ENCODE measurements at places on chromosomes 16 and 17. TPM values are rescaled to one million over a fixed set of nuclear protein-coding genes. Genes with fewer than 3 reads are reported as not detected.
A peak's percentile ranks its signal among the peaks of the same experiment; 100 is the strongest.

Gene HBA2
- total RNA-seq = not detected

Gene PIRT
- total RNA-seq = 0.32 TPM

Gene TBC1D3B
- total RNA-seq = 37.3 TPM

Gene TBC1D3H
- total RNA-seq = 0.37 TPM

Gene ATP2A3
- total RNA-seq = 97.8 TPM

Gene WNT9B
- total RNA-seq = not detected

Gene CYB5D1
- 9.2 TPM for total RNA-seq

Gene TLK2
- 61.5 TPM for total RNA-seq

- H3K36me3 ChIP-seq = no peaks in the 10 kb centered on the region
- no peaks in the 10 kb centered on the region for H3K4me1 ChIP-seq
- no peak overlapping the region for H3K4me3 ChIP-seq
- H3K27ac ChIP-seq = no peak overlapping the region
- H3K27me3 ChIP-seq = no peaks in the 10 kb centered on the region
Observed at GRCh38 chr16:10362077-10362863, 23.6 kb upstream of the ATF7IP2 start.

- DNase-seq = no peak
- H3K36me3 ChIP-seq = no peaks in the 10 kb centered on the region
Observed at GRCh38 chr16:69276148-69277115, 34.7 kb upstream of the VPS4A start.

DNA sequence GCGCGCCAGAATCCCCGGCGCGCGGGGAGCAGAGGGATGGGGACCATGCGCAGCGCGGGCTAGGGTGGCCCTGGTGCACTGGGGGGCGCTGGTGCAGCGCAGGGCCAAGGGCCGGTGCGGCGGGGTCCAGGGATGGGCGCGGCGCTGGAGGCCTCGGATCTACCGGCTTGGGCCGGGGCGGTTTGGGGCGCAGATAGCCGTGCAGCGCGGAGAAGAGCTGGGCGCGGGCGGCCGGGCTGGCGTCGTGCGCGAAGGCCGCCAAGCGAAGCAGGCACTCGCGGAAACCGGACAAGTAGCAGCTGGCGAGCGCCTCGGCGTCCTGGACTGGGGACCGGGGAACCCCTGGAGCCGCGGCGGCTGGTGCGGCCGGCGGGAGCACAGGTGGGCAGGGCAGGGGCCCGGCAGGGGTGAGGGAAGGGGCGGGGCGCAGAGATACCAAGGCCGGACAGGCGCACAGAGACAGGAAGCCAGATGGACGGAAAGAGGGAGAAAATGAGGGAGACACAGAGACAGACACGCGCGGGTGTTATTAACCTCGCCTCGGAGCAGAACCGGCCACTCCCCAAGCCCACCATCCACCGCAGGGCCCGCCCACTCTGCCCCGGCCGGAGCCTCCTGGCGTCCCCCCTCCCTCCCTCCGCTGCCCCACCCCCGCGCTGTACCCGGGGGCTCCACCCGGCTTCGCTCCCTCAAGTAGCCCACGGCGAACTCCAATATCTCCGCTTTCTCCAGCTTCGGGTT is 2.1 kb downstream of the HES7 start:
- DNase-seq = peak; percentile 75
- peaks cover 31% of the 10 kb centered on the region for H3K4me1 ChIP-seq
- H3K27ac ChIP-seq = no peak overlapping the region
- no peaks in the 10 kb centered on the region for H3K36me3 ChIP-seq
- H3K27me3 ChIP-seq = peaks cover 60% of the 10 kb centered on the region
- peak overlapping the region; percentile 95 for H3K4me3 ChIP-seq

GRCh38 chr16:79134300-79134699 is 466.2 kb downstream of the MAF start:
- H3K4me3 ChIP-seq = no peak overlapping the region
- H3K27me3 ChIP-seq = no peaks in the 10 kb centered on the region
- H3K4me1 ChIP-seq = no peaks in the 10 kb centered on the region
- DNase-seq = no peak
- no peak overlapping the region for H3K27ac ChIP-seq

- H3K27ac ChIP-seq = no peak overlapping the region
- no peak for DNase-seq
- H3K4me3 ChIP-seq = no peak overlapping the region
Observed at GRCh38 chr17:65514082-65514481, 47.4 kb downstream of the AXIN2 start.

DNA sequence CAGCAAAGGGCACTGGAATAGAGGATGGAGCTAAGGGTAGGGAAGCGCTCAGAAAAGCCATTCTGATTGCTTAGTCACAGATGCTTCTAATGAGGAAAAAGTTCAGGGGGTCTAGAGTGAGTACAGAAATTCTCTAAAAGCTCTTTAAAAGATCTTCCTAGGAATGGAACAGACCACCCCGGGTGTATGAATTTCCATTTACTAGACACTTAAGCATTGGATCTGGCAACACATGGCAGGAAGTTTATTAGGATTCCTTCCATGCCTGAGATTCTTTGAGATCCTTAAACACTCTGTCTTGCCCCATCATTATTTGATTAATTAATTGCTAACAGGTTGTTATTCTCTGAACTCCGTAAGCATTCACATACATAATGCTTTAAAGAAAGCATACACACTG is 8.5 kb downstream of the KRTAP9-7 start:
- no peak for DNase-seq
- H3K27me3 ChIP-seq = no peaks in the 10 kb centered on the region

GRCh38 chr16:67666559-67667452 is at the start of the genes C16orf86 and ENKD1:
C16orf86 (plus strand) TSS chr16:67666814; CDS start chr16:67666971, 157 bp downstream.
ENKD1 (minus strand) TSS chr16:67666750; CDS start chr16:67666442, 308 bp downstream.
- DNase-seq = peak; percentile 93
- peak within 1 kb of the TSS; percentile 92 for H3K4me3 ChIP-seq
- H3K36me3 ChIP-seq = no peaks in the 10 kb centered on the region
- H3K27me3 ChIP-seq = peaks cover 25% of the 10 kb centered on the region
- peak within 1 kb of the TSS; percentile 96 for H3K27ac ChIP-seq

GRCh38 chr17:69320210-69320907 is 6.6 kb downstream of the ABCA5 start:
- H3K36me3 ChIP-seq = no peaks in the 10 kb centered on the region
- no peak for DNase-seq
- H3K4me3 ChIP-seq = peak overlapping the region; percentile 30
- no peak overlapping the region for H3K27ac ChIP-seq
- H3K4me1 ChIP-seq = peaks cover 50% of the 10 kb centered on the region

GRCh38 chr17:42405963-42406495 is 17.0 kb downstream of the CAVIN1 start:
- peaks cover 5% of the 10 kb centered on the region for H3K27me3 ChIP-seq
- DNase-seq = peak; percentile 90
- no peak overlapping the region for H3K27ac ChIP-seq
- H3K4me3 ChIP-seq = no peak overlapping the region
- no peaks in the 10 kb centered on the region for H3K36me3 ChIP-seq

DNA sequence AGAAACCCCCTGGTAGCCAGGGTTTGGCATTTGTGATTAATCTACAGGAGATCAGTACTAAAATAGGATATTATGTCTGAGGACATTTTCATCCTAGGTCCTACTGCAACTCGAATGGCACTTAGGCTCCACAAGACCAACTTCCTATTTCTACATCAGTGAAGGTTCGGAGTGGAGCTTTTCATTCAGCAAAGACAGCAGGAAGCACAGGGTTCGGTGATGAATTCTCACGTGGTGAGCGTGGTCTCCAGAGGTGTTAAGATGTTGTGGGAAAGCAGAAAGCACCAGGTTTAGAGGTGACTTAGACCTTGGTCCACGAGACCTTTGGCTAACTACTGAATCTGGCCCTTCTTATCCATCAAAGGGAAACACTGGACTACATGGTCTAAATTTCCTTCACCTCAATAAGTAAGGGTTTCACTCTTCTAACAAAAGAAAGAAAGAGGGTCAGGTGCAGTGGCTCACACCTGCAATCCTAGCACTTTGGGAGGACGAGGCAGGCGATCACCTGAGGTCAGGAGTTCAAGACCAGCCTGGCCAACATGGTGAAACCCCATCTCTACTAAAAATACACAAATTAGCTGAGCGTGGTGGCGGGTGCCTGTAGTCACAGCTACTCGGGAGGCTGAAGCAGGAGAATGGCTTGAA is 13.9 kb upstream of the HELZ start:
- no peak for DNase-seq
- H3K27ac ChIP-seq = no peak overlapping the region
- H3K36me3 ChIP-seq = no peaks in the 10 kb centered on the region

DNA sequence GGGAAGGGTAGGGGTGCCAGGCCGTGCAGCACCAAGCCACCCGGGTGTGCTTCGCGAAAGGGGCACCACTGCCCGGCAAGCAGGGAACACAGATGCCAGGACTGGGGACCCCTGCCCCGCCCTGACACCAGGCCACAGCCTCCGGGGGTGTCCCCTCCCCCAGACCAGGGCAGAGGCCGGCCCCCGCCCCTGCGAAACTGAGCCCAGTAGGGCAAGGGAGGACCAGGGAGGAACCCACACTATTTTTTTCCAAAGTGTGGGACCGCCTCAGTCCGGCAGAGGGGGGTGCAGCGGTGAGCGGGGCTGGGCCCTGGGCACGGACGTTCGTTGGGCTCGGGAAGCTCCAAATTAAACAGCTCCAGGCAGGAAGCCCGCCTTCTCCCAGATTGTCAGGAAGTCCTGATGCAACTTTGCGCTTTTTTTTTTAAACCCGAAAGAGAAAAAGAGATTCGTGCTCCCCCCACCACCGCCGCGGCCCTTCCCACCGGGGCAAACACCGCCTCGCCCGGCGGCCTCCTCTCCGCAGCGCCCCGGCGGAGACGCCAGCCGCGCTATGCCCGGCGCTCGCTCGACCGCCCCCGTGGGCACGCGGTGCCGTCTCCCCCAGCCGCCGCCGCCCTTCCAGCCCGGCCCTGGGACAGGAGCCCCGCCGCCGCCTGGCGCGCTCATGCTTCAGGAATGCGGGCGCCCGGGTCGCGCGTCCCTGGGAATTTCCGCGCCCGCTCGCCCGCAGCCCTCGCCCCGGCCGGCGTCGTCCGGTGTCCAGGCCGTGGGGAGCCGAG is 755 bp downstream of the PIEZO1 start:
- peaks cover 10% of the 10 kb centered on the region for H3K27me3 ChIP-seq
- H3K4me1 ChIP-seq = peaks cover 14% of the 10 kb centered on the region
- peak overlapping the region; percentile 61 for H3K4me3 ChIP-seq
- H3K27ac ChIP-seq = no peak overlapping the region

- peaks cover 6% of the 10 kb centered on the region for H3K4me1 ChIP-seq
- DNase-seq = no peak
- no peaks in the 10 kb centered on the region for H3K36me3 ChIP-seq
- H3K27ac ChIP-seq = no peak overlapping the region
- H3K4me3 ChIP-seq = no peak overlapping the region
Observed at GRCh38 chr17:7018331-7018964, 4.4 kb upstream of the BCL6B start.

- no peak for DNase-seq
- H3K4me1 ChIP-seq = peaks cover 4% of the 10 kb centered on the region
- H3K36me3 ChIP-seq = peaks cover 12% of the 10 kb centered on the region
- no peak overlapping the region for H3K4me3 ChIP-seq
- no peak overlapping the region for H3K27ac ChIP-seq
Observed at GRCh38 chr17:66548158-66548557, 245.7 kb downstream of the PRKCA start.

GRCh38 chr16:84502581-84502980 is 1.9 kb downstream of the MEAK7 start:
- no peaks in the 10 kb centered on the region for H3K36me3 ChIP-seq
- no peak overlapping the region for H3K27ac ChIP-seq
- H3K4me3 ChIP-seq = peak overlapping the region; percentile 38
- H3K27me3 ChIP-seq = peaks cover 7% of the 10 kb centered on the region

All from glutamatergic neuron (in vitro differentiated cells).